Renal pelvis (tissue), 12 donors: ENCODE measurements at places on chromosomes 2 and 18. TPM values are rescaled to one million over a fixed set of nuclear protein-coding genes. Genes with fewer than 3 reads are reported as not detected.
A peak's percentile ranks its signal among the peaks of the same experiment; 100 is the strongest.

The FBXO41 gene
- polyA plus RNA-seq: 3.0 TPM

- no peak for DNase-seq
Observed at GRCh38 chr2:6078414-6078813, 386.2 kb downstream of the SOX11 start.

GRCh38 chr2:30798536-30798991 lies 8.7 kb downstream of the CAPN13 start:
- DNase-seq: peak; percentile 75

The GCG gene
- polyA plus RNA-seq: not detected

The UGT1A10 gene
- not detected for polyA plus RNA-seq

- DNase-seq: no peak
Observed at GRCh38 chr2:102258025-102258385, 53.4 kb upstream of the IL1RL1 start.

DNA sequence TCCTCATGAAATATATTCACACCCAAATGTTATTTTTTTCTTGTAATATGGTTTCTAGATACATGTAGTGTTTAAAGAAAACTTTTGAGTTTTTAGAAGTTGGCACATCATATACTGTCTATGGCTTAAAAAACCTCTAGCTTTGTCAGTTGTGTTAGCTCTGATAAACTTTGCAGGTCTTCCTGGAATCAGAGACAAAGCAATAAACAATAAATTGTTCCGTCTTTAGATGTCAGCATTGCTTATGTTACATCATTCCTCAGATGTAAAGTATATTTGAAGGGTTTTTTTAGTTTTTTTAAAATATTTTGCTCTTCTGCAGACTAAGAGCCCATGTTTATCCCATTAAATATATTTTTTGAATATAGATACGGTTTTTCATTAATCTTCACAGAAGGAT lies 145.1 kb downstream of the GPD2 start:
- DNase-seq: no peak

DNA sequence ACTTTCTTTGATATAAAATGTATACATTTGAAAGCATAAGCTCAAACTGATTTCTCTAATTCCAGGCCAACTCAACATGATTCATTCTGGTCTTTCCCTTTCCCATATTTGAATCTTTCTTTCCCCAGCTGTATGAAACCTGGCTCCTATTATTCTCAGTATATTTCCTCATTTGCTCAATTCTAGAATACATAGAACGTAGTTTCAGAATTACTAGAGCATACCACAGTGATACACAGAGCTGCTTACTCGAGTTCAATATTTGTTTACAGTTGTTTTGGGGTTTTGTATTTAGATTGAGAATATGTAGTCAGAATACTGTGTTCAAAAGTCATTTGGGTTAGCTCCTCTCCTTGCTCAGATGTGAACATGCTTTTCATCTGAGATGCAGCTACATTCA lies 43.0 kb downstream of the TNFRSF11A start:
- no peak for DNase-seq

- no peak for DNase-seq
Observed at GRCh38 chr2:113200736-113201490, 27.1 kb downstream of the PSD4 start.

DNA sequence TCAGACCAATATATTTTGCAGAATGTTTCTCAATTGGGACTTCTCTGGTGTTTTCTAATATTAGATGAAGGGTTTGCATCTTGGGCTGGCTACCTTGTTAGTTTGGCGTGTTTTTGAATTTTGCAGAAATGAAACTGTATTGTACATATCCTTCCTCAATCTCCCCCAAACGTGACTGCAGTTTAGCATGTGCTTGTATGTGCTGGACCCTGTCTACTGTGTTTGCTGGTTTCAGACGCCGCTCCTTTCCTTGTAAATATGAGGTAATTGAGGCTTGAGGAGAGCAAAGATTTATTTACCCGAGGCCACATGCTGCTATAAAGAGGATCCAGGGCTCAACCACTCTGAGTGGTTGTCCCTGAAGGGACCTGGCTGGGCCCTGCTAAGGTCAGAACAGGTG lies 57.2 kb downstream of the NGEF start:
- no peak for DNase-seq

The RNU2-63P gene
- not detected for polyA plus RNA-seq

- no peak for DNase-seq
Observed at GRCh38 chr2:136310005-136310495, 192.1 kb upstream of the CXCR4 start.
